Trophoblast cell (in vitro differentiated cells and primary cell): ENCODE measurements at places on chromosomes 11 and 22.
A peak's percentile ranks its signal among the peaks of the same experiment; 100 is the strongest.

- DNase-seq = peak; percentile 17
- H3K27me3 ChIP-seq = no peaks in the 10 kb centered on the region
- H3K36me3 ChIP-seq = peaks cover 17% of the 10 kb centered on the region
- no peak overlapping the region for H3K4me3 ChIP-seq
- H3K4me1 ChIP-seq = peaks cover 27% of the 10 kb centered on the region
Measured at GRCh38 chr11:45930031-45930794, 7.8 kb downstream of the LARGE2 start.

GRCh38 chr11:12461516-12461915 lies 84.1 kb downstream of the PARVA start:
- no peaks in the 10 kb centered on the region for H3K27me3 ChIP-seq
- peaks cover 2% of the 10 kb centered on the region for H3K36me3 ChIP-seq
- H3K4me1 ChIP-seq = peaks cover 6% of the 10 kb centered on the region
- no peak overlapping the region for H3K27ac ChIP-seq

GRCh38 chr11:120660024-120660565 lies 148.5 kb downstream of the GRIK4 start:
- no peaks in the 10 kb centered on the region for H3K27me3 ChIP-seq
- H3K4me1 ChIP-seq = no peaks in the 10 kb centered on the region
- DNase-seq = no peak
- H3K36me3 ChIP-seq = no peaks in the 10 kb centered on the region

- no peaks in the 10 kb centered on the region for H3K27me3 ChIP-seq
- peaks cover 7% of the 10 kb centered on the region for H3K4me1 ChIP-seq
- DNase-seq = no peak
- H3K27ac ChIP-seq = no peak overlapping the region
- peaks cover 22% of the 10 kb centered on the region for H3K36me3 ChIP-seq
Measured at GRCh38 chr11:78274739-78275138, 86.0 kb downstream of the USP35 start.

GRCh38 chr22:22697377-22698117 lies 53.1 kb downstream of the GGTLC2 start:
- no peaks in the 10 kb centered on the region for H3K36me3 ChIP-seq
- H3K4me3 ChIP-seq = no peak overlapping the region
- no peak overlapping the region for H3K27ac ChIP-seq
- DNase-seq = no peak
- H3K4me1 ChIP-seq = no peaks in the 10 kb centered on the region

DNA sequence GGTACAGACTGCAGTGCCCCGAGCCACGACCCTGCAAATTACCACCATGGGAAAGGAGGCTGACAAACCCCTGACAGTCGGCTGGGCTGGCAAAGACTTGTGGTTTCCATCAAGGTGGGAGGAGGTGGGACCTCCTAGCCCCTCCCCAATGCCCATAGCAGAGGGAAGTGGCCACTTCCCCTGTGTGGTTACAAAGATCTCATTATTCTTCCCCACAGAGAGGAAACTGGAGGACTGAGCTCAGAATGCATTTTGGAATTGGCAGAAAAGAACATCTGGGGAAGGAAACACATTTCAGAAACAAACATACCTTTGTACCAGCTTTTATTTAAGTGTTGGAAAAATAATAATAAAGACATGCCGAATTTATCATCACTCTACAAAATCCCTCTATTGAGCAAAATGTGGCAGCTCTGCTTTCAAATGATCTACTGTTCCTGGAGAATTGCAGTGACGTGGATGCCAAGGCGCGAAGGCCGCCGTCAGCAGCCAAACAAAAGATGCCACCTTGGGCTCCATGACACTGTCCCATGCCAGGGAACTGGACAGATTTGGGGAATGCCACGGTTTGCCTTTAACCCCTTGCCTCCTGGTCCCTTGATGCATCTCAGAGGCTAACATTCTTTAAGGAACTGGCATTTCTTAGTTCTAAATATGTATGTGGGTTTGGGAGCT lies 169.6 kb downstream of the CRYBB2 start:
- H3K4me3 ChIP-seq = no peak overlapping the region
- no peak for DNase-seq
- H3K27ac ChIP-seq = no peak overlapping the region
- peaks cover 4% of the 10 kb centered on the region for H3K4me1 ChIP-seq
- no peaks in the 10 kb centered on the region for H3K36me3 ChIP-seq
- H3K27me3 ChIP-seq = no peaks in the 10 kb centered on the region
